Activated T-helper 9 cell treated with anti-CD3 and anti-CD28 coated beads, Interleukin-2, amount 50 U/mL, for 16 hours (primary cell): ENCODE measurements at places on chromosomes 16 and 17.
A peak's percentile ranks its signal among the peaks of the same experiment; 100 is the strongest.

DNA sequence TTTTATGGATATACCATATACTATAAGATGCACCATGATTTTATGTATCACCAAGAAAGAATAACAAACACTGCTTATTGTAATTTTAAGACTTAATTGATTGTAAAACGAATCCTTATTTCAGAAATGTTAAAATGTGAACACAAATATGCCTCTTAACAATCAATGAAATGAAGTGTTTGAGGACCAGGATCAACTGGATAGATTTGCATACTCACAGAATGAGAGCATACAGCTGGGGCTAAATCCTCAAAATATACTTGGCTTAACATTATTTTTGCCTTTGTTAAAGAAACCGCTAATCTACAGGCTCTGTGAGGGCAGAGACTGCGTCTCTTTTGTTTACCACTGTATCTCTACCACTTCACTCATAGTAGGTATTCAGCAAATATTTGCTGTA lies 93.6 kb downstream of the SPACA3 start:
- no peak for DNase-seq

DNA sequence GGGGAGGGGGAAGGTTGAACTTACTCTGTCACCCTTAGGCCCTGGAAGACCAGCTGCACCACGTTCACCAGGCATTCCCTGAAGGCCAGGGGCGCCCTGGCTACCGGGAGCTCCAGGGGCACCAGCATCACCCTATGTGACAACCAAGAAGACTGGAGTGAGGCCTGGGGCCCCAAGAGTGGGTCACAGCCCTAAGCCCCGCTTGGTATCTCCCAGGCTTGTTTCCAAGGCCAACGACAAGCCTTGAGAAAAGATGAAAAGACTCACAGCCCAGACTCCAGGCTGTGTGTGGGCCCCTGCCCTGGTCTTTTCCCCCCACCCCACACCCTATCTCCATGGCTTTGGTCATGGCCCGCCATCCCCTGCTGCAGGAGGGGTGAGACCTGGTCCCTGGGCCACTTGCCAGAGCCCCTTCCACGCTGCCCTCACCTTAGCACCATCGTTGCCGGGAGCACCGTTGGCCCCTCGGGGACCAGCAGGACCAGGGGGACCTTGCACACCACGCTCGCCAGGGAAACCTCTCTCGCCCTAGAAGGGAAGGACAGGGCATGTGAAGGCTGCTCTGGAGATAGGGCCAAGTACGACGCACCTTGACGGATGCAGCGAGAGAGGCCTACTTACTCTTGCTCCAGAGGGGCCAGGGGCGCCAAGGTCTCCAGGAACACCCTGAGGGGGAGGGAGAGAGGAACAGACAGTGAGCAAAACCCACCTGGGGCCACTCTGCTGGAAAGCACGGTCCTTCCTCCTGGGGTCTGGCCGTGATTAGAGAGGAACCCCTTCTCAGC lies 9.9 kb downstream of the COL1A1 start:
- no peak for DNase-seq

DNA sequence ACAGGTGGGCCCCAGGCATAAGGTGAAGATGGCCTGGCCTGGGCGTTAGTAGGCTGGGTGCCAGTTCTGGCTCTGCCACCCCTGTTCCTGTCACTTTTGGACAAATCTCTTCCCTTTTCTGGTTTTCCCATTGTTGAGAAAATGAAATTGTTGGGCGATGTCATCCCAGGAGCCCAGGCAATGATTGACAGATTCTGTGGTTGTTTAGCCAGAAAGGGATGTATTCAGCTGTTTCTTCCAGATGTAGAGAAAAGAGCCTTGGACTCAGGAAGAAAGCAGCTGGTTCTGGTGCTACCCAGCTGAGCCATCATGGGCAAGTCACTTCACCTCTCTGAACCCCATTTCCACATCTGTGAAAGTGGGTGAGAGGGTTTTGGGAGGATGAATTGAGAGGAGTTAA lies 60.1 kb upstream of the MRTFB start:
- no peak for DNase-seq

DNA sequence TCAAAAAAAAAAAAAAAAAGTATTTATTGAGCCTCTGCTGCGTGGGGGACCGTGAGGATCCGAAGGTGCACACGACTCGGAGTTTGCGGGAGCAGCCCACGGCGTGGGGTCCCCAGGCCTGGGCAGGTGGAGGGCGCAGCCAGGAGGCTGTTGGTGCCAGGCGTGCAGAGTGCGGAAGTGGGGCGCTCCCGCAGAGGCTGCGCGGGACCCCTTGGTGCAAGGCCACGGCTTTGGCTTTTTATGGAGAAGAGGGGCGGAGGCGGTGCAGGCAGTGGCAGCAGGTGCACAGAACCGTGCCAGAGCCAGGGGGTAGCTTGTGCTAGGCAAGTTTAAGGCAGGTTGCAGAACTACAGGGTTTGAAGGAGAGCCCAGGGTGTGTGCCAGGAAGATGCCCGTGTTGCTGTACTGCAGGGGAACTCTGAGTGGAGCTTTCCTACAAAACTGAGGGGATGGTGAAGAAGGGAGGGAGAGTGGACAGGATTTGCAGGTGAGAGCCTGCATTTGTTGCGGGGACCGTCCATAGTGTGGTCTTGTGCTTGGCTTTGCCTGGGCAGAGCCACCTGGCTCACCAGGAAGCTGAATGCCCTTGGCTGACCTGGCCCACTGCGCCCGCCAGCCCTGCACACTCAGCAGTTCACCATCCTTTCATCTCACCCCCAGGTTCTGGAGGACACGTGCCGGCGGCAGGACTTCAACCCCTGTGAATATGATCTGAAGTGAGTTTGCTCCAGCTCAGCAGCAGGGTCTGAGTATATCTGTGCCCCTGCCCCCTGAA lies 1.3 kb downstream of the ASPSCR1 start:
- DNase-seq: no peak

- DNase-seq: no peak
Observed at GRCh38 chr16:54325616-54326265, 39.2 kb upstream of the IRX3 start.

GRCh38 chr16:3554351-3554928 lies 22.8 kb downstream of the NLRC3 start:
- no peak for DNase-seq

GRCh38 chr16:46882304-46882939 lies 1.7 kb upstream of the GPT2 start:
- DNase-seq: no peak

- no peak for DNase-seq
Observed at GRCh38 chr16:26724189-26724588, 342.5 kb upstream of the C16orf82 start.

DNA sequence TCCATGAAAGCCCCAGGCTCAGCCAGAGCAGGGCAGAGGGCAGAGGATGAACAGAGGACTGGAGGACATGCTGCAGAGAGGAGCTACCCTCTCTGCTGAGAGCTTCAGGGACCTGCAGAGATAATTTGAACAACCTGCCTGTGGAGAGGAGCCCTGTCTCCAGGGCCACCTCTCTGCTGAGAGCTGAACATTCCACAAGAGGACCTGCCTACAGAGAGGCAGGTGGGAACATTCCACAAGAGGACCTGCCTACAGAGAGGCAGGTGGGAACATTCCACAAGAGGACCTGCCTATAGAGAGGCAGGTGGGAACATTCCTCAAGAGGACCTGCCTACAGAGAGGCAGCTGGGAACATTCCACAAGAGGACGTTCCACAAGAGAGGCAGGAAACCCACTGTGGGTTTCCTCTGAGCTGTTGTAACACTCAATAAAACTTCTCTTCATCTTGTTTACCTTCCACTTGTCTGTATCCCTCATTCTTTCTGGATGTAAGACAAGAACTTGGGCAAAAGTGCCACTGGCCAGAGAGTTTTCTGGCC lies 551.9 kb upstream of the CA10 start:
- DNase-seq: no peak

- DNase-seq: no peak
Observed at GRCh38 chr17:34254651-34255380, at the start of gene CCL2. Gene CCL2 (plus strand): TSS chr17:34255285. CDS start chr17:34255350, 65 bp downstream.

DNA sequence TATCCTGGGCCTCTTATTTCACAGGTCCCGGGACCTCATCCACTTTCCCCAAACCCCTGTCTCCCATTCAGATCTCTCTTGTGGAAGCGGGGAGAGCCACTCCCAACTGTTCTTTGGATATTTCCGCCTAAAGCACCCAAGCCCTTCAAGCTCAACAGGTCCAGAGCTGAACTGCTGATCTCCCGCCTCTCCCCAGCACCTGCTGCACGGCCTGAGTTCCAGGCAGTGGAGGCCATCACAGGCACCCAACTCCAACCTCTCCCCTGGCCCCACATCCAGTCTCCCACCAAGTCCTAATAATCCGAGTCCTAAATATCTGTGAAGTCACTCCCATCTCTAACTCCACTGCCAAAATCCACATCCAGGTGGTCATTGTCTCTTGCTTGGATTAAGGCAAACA lies 6.5 kb downstream of the ITGA2B start:
- DNase-seq: no peak

- no peak for DNase-seq
Observed at GRCh38 chr16:15832241-15832640, 24.6 kb downstream of the MYH11 start.

DNA sequence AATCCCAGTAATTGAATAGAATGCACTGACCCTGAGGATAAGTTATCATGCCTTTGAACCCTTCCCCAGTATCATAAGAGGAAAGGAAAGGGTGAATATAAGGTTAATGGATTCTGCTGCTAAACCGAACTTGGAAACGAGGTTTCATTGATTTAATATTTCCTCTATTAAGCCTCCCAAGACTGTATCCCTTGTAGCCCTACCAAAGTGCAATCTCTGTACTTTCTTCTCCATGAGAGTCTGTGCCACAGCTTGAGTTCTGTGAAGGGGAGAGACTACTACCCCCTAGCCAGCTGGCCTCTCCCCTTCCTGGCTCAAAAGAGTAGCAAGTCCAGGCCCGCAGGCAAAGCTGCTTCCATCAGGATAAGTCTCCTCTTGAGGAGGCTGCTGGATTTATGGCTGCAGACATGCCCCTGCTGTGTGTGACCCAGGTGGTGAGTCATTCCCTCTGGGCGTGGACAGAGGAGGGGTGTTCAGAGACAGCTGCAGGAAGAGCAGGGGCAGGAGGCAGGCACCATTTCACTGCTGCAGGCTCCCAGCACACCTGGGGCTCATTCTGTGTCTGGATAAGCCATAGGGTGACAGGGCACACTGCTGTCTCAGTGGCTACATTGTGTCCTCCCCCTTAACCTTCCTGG lies 58.4 kb downstream of the TOM1L2 start:
- DNase-seq: no peak

- DNase-seq: no peak
Observed at GRCh38 chr16:89661215-89661614, 3.6 kb downstream of the SPATA33 start.

GRCh38 chr17:17431605-17432004 lies 45.2 kb upstream of the MED9 start:
- no peak for DNase-seq

- DNase-seq: peak; percentile 32
Observed at GRCh38 chr17:17783116-17783824, 53.5 kb downstream of the SREBF1 start.

- no peak for DNase-seq
Observed at GRCh38 chr16:1723450-1724147, 17.6 kb downstream of the MAPK8IP3 start.

GRCh38 chr17:47135235-47135634 lies 53.9 kb downstream of the CDC27 start:
- DNase-seq: no peak

DNA sequence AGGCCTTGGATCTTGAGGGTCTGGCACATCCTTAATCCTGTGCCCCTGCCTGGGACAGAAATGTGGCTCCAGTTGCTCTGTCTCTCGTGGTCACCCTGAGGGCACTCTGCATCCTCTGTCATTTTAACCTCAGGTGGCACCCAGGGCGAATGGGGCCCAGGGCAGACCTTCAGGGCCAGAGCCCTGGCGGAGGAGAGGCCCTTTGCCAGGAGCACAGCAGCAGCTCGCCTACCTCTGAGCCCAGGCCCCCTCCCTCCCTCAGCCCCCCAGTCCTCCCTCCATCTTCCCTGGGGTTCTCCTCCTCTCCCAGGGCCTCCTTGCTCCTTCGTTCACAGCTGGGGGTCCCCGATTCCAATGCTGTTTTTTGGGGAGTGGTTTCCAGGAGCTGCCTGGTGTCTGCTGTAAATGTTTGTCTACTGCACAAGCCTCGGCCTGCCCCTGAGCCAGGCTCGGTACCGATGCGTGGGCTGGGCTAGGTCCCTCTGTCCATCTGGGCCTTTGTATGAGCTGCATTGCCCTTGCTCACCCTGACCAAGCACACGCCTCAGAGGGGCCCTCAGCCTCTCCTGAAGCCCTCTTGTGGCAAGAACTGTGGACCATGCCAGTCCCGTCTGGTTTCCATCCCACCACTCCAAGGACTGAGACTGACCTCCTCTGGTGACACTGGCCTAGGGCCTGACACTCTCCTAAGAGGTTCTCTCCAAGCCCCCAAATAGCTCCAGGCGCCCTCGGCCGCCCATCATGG lies 4.0 kb upstream of the ADGRG3 start:
- DNase-seq: no peak

GRCh38 chr17:43469145-43469544 lies 14.6 kb upstream of the DHX8 start:
- DNase-seq: no peak
